ENCODE measurements at places on chromosomes 3 and 15.

- no peak for DNase-seq
Observed at GRCh38 chr3:51908026-51908425, 4.9 kb upstream of the IQCF1 start.

DNA sequence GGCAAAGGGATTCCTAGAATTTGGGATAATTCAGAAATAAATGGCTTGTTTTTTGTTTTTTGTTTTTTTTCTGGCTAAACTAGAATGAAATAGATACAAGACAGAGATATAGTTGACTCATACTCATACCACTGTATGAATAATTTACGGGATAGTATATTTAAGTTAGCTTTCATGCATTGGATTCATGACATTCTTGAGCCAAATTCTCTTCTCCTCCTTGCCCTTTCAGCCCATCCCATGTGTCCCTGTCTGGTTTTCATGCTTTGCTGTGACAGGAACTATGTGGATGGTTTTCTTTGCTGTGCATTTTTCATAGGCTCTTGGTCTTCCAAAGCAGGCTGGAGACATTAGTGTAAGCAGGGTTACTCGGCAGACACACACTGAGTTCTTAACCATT, 66.6 kb upstream of the UMPS start:
- no peak for DNase-seq

GRCh38 chr15:31302778-31303725, 23.6 kb upstream of the KLF13 start:
- DNase-seq = no peak

DNA sequence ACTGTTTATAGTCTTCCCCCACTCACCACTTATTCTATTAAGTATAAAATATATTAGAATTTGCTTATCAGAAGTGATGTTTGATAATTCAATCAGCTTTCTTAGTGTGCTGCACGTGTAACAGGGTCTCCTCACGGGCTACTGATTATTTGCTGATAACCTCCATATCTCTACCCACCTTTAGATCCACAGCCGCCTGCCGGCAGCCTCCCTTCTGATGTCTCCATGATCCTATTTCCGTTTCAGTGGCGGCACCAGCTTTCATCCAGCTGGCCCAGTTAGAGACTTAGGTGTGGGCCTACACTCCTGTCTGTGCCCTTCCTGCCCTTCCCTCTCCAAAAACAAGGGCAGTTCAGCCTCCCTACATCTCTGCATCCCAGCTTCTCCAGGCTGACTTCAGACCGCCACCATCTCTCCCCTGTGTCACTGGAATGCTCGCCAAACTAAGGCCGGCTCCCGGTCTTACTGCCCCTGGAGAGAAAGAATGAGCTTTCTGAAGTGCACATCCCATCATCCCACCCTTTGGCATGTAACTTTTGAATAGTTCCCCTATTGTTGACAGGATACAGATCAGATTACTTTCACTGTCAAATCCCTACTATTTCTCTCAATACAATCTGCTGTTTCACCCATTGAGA, 76.6 kb upstream of the PRTG start:
- DNase-seq = no peak

DNA sequence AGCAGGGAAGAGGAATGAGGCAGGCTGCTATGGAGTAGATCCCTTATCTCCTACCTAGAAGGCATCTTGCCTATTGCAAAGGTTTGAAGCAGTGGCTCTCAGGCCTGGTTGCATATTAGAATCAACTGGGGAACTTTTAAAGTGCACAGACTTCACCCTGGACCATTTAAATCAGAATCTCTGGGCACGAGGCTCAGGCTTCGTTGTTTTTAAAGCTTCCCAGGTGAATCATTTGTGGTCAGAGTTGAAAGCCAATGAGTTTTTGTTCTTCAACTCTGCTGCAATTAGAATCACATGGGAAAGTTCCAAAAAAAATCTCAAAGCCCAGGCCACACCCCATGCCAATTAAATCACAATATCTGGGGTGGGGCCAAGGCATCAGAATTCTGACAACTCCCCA, 773.1 kb downstream of the AGBL1 start:
- DNase-seq = no peak

- no peak for DNase-seq
Observed at GRCh38 chr3:123621850-123622189, 37.0 kb upstream of the HACD2 start.

DNA sequence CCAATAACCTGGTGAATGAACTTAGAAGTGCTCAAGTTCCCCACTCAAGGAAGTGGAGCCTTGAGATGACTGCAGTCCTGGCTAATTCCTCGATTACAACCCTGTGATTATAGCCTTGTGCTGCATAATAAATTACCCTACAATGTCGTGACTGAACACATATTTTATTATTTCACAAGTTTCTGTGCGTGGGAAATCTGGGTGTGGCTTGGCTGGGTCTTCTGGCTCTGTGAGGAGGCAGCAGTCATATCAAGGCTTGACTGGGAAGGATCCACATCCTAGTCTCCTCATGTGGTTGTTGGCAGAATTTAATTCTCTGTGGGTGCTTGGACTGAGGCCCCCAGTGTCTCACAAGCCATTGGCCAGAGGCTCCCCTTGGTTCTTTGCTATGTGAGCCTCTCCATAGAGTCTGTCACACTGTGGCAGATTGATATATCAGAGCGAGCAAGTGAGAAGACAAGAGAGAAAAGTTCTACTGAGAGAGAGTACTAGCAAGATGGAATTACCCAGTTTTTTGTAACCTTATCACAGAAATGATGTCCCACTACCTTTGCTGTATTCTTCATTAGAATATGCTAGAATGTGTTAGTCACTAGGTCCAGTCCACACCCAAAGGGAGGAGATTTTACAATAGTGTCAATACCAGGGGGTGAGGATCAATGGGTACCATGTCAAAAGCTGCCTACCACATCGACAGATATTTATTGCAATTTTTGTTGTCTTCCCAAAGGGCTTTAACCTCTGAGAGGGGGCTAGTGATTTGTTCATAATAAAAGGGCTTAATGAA, 102.8 kb upstream of the TBC1D5 start:
- DNase-seq = no peak

DNA sequence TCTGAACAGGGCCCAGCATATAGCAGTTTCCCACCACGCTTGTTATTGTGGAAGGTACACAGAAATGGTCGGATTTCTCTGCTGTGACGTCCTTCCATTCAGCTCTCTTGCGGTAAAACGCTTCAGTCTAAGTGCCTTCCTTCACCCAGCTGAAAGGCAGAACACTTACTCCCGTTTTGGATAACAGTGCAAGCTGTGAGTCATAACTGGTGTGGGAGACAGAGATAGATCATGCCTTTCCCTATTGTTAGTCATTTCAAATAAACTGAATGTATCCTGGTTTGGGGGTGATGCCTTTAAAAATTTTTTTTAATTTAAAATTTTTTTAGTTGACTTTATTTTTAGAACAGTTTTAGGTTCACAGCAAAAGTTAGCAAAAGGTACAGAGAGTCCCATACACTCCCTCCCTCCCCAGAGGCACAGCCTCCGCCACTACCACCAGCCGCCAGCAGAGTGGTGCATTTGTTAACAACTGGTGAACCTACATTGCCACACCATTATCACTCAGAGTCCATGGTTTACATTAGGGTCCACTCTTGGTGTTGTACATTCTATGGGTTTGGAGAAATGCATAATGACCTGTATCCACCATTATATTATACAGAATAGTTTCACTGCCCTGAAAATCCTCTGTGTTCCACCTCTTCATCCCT, 94.9 kb upstream of the NSMCE3 start:
- DNase-seq = no peak

GRCh38 chr3:30511524-30512251, 94.7 kb upstream of the TGFBR2 start:
- DNase-seq = no peak

GRCh38 chr3:128591738-128592426, 58.7 kb downstream of the RPN1 start:
- DNase-seq = no peak

- no peak for DNase-seq
Observed at GRCh38 chr3:13068269-13069010, 4.8 kb downstream of the IQSEC1 start.

DNA sequence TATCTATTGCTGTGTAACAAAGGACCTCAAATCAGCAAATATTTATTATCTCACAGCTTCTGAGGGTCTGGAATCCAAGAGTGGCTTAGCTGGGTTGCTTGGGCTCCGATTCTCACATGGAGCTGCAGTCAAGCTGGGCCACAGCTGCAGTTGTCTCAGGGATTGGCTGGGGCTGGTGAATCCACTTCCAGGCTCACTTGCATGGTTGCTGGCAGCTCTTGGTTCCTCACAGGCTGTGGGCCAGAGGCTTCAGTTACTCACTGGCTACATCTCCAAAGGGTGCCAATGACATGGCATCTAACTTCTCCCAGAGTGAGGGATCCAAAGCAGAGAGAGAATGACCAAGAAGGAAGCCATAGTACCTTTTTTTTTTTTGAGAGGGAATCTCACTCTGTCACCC, 13.9 kb upstream of the SYNM start:
- DNase-seq = no peak

GRCh38 chr15:32794973-32795372, 77.2 kb downstream of the GREM1 start:
- DNase-seq = no peak

- DNase-seq = no peak
Observed at GRCh38 chr15:95302206-95302605, 1028.3 kb upstream of the NR2F2 start.

- no peak for DNase-seq
Observed at GRCh38 chr3:12299026-12299425, 10.2 kb downstream of the PPARG start.

GRCh38 chr3:195553268-195553667, 10.1 kb upstream of the PPP1R2 start:
- no peak for DNase-seq

- no peak for DNase-seq
Observed at GRCh38 chr3:122132949-122133540, 50.4 kb upstream of the CASR start.

- DNase-seq = no peak
Observed at GRCh38 chr3:151548195-151548594, 87.3 kb upstream of the IGSF10 start.

GRCh38 chr3:110969229-110970211, 102.1 kb upstream of the NECTIN3 start:
- no peak for DNase-seq

- DNase-seq = no peak
Observed at GRCh38 chr3:138724443-138724842, 110.3 kb downstream of the PIK3CB start.

DNA sequence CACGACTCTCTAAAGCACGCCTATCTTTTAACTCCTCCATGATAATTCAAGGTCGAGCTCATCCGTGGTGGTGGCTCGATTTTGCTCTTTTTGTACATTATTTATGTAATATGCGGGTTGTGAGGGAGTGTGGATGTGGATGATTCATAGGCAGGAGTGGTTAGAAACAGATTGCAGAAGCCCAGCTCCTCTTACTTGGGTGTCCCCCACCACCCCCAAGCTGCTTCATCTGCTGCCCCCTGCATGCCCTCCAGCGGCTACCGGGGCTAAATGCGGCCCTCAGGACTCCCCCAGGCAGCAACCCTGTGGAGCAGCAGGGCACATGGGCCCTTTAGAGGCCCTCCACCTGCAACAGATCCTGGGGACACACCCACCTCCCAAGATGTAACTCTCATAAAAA, 111.5 kb upstream of the SELENOK start:
- no peak for DNase-seq

DNA sequence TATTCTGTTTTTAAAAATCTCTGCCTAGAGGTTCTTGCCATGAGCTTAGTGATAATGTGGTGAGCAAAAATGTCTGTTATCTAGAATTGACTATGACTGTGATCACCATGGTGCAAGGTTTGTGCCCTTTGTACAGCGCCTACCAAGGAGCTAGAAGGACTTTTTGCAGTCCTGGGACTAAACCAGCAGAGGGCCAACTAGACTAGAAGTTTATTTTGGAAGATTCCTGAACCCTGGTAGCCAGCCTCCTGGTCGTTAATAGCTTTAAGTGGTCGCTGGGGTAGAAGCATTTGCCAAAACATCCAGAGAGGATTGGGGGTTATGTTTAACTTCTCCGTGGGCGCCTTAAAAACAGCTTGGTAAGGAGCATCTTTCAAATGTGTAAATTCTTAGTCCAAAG, 7.8 kb downstream of the SCG5 start:
- DNase-seq = no peak

GRCh38 chr3:115227461-115227860, 80.4 kb upstream of the ZBTB20 start:
- no peak for DNase-seq

GRCh38 chr15:25832158-25832557, 31.0 kb downstream of the ATP10A start:
- DNase-seq = no peak

DNA sequence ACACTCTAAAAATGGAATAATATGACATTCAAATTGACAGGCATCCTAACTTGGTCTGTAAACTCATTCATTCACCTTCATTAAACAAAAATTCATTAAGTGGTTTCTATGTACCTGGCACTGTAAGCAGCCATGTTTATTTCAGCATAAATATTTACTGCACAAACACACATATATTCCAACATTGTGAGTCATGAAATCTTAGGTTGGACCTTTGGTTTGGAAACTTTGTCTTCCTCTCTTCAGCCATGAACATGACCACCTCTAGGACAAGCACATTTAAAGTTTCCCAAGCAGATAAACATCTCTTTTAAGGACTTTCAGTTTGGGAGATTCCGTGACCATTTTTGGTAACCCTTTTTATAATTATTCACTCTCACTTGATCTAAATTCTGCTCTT, 131.8 kb downstream of the TPRG1 start:
- no peak for DNase-seq
